Chondrocyte (in vitro differentiated cells): ENCODE measurements at places on chromosomes 5 and 9.

- DNase-seq = no peak
These were observed 43.2 kb downstream of the MAT2B start for GRCh38 chr5:163548649-163549048.

DNA sequence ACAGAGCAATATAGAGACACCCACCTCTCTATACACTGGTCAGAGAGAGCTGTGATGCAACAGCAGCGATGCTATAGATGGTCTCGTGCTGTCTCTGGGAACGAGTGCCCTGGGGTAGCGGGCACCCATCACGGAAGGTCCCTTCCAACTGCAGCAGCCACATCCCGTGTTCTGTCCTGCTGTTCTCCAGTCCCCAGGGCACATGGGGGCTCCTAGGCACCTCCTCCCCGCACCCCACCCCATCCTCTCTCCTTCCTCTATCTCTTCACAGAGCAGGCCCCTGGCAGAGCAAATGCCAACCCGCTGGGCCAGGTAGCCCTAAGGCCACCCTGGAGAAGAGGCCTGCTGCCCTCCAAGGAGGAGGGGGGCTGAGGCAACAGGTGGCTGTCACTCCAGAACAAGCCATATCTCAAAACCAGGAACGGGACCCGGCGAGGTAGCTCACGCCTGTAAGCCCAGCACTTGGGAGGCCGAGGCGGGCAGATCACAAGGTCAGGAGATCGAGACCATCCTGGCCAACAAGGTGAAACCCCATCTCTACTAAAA lies 8.2 kb downstream of the FIBCD1 start:
- DNase-seq = no peak

- no peak for DNase-seq
These were observed 476.5 kb downstream of the SPATA31A7 start for GRCh38 chr9:61666310-61666709.

- DNase-seq = no peak
These were observed 9.9 kb downstream of the LEAP2 start for GRCh38 chr5:132883261-132883834.

GRCh38 chr5:55062039-55062779 lies 38.2 kb downstream of the GZMK start:
- DNase-seq = no peak
